ENCODE measurements at places on chromosomes 3 and 15. TPM values are rescaled to one million over a fixed set of nuclear protein-coding genes. Genes with fewer than 3 reads are reported as not detected.

DNA sequence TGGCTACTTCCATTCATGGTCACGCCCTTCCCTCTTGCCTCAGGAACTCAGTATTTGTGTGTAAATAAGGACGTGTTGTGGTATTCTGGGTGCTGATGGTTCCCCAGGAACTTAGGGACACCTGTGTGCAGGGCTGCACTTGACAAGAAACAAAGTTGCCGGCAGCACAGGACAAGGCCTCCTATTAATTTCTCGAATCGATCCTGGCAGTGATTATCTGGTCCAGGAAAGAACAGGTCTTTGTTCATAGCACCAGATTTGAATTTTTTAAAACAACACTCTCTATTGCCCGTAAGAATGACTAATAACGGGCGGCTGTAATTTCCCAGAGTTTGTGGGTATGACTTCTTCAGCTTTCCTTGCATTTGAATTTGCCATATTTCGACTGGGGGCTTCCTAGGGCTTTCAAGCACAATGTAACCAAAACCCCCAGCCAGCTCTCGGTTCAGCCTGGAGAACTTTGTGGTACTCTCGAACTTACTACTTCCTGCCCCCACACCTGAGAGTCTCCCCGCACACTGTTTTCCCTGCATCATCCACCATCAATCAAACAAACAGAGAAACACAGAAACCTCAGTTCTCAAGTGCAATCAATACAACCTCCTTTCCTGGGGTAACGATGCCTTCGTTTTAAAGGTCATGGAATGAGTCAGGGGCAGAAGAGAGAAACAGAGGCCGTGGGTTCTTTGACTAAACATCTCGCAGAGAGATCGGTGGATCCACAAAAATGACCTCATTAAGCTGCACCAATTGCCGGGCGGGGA lies 241.7 kb upstream of the ICE2 start:
- DNase-seq, result no peak

- no peak for DNase-seq
Measured at GRCh38 chr3:99774467-99774866, 43.2 kb upstream of the CMSS1 start.

DNA sequence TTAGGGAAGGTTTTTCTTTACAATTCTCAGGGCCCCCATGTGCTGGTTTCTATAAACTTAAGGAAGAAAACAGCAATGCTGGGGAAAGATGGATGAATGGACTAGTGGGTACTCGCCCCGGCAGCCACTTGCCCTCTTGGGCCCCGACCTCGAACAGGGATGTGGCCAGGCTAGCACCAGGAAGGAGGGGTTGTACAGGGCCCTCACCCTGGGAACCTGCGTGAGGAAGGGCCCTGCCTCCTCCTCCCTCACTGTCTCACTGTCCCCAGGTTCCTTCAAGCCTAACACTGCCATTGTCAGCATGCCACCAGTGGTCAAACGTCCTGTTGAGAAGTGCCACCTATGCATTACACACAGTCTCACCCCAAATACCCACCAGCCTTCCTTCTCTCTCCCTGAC lies 9.1 kb downstream of the ADAMTS17 start:
- no peak for DNase-seq

GRCh38 chr3:52025453-52025852 lies 29.8 kb upstream of the RPL29 start:
- DNase-seq, result no peak

GRCh38 chr3:140552898-140553297 lies 125.0 kb upstream of the TRIM42 start:
- DNase-seq, result no peak

- DNase-seq, result peak; percentile 67
Measured at GRCh38 chr3:30751610-30752299, 142.7 kb downstream of the GADL1 start.

The SCG5 gene
- 0.41 TPM for total RNA-seq

The TRNT1 gene
- total RNA-seq, result 34.3 TPM

The NBEAL2 gene
- total RNA-seq, result 0.95 TPM
